ENCODE measurements at places on chromosomes 1 and 21. TPM values are rescaled to one million over a fixed set of nuclear protein-coding genes. Genes with fewer than 3 reads are reported as not detected.

The KLHDC9 gene
- total RNA-seq, result 41.4 TPM

The DTL gene
- total RNA-seq, result 7.5 TPM

The ZNF669 gene
- total RNA-seq, result 2.7 TPM

The LDLRAD1 gene
- total RNA-seq, result not detected

The ERMAP gene
- not detected for total RNA-seq

The C1orf94 gene
- not detected for total RNA-seq

The RRP1B gene
- 19.6 TPM for total RNA-seq

The KCNE1 gene
- 10.6 TPM for total RNA-seq

The S100A3 gene
- not detected for total RNA-seq

The NBPF11 gene
- 16.0 TPM for total RNA-seq

The LEMD1 gene
- total RNA-seq, result not detected

The LCE1E gene
- total RNA-seq, result not detected

The DNAJC28 gene
- 1.1 TPM for total RNA-seq

The CYP2J2 gene
- 3.5 TPM for total RNA-seq

The LHX8 gene
- total RNA-seq, result not detected

The S100B gene
- total RNA-seq, result 1.8 TPM

The TMEM240 gene
- not detected for total RNA-seq

The DUSP10 gene
- 11.7 TPM for total RNA-seq

The PLA2G2C gene
- total RNA-seq, result 1.3 TPM

The TGFB2 gene
- not detected for total RNA-seq

The NBPF6 gene
- total RNA-seq, result not detected

The KLHDC7A gene
- total RNA-seq, result 0.29 TPM

The CLEC20A gene
- not detected for total RNA-seq

The SERPINC1 gene
- total RNA-seq, result not detected
